Activated CD4-positive, alpha-beta T cell treated with anti-CD3 and anti-CD28 coated beads, Interleukin-2, amount 50 U/mL, for 16 hours (primary cell): ENCODE measurements at places on chromosomes 2 and 18.

DNA sequence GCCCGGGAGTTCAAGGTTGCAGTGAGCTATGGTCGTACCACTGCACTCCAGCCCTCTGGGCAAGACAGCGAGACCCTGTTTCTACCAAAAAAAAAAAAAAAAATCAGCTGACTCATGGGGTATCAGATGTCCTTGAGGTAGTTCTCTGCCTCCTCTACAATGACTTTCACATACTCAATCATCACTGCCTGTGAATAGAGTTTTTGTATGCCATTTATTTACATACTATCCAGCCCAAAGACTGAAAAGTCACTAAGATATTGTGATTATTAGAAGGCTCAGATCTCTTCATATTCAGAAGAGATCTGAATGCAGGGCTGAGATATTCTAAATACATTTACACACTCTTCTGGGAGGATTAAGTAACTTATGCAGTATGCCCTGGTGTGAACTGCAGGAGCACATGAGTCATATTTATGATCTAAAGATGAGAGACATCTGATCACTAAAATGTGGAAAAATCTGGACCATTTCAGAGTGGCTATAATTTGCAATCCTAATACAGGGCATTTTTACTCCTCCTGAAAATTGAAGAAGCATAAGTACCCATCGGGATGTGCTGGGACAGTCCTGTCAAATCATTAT is 38.9 kb downstream of the KLF7 start:
- no peak for DNase-seq

GRCh38 chr2:138210487-138210886 is 246.2 kb downstream of the HNMT start:
- DNase-seq = no peak

- DNase-seq = no peak
These were observed 20.2 kb downstream of the PROKR1 start for GRCh38 chr2:68663371-68664156.

- no peak for DNase-seq
These were observed 9.5 kb downstream of the REG1A start for GRCh38 chr2:79129804-79130203.

- DNase-seq = no peak
These were observed 129.2 kb downstream of the MTX2 start for GRCh38 chr2:176398243-176399073.

- no peak for DNase-seq
These were observed 93.5 kb upstream of the MGAT4A start for GRCh38 chr2:98824256-98825019.

GRCh38 chr2:189116087-189116486 is 63.5 kb downstream of the COL5A2 start:
- no peak for DNase-seq
